ENCODE measurements at places on chromosomes 13 and 19.

DNA sequence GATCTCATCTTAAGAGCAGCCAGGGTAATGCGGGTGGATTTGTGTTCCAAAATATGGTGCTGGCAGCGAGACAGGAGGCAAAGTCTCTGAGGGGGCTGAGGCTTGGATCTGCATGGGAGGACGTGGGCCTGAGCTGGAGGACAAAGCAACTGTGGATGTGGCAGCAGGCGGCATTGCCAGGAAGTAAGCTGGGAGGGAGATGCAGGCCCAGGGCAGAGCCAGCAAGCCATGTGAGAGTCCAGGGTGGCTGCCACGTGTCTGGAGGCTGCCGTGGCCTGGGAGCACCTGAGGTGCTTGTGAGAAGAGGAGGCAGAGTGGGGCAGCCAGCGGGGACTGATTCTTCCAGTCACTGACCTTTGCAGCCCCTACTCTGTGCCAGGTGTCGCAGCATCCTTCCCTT is 52.0 kb downstream of the DPF1 start:
- ATAC-seq = no peak

GRCh38 chr19:4400135-4400936 is at the start of gene SH3GL1:
TSS of gene SH3GL1 (minus strand) at chr19:4400547. CDS start at chr19:4400368, 179 bp downstream.
- peak; percentile 86 for ATAC-seq

GRCh38 chr19:13023656-13024055 is 28.4 kb downstream of the NFIX start:
- ATAC-seq = no peak

- no peak for ATAC-seq
Measured at GRCh38 chr13:80164462-80164861, 176.5 kb downstream of the SPRY2 start.

- ATAC-seq = no peak
Measured at GRCh38 chr19:28466107-28467045, 746.6 kb downstream of the UQCRFS1 start.

DNA sequence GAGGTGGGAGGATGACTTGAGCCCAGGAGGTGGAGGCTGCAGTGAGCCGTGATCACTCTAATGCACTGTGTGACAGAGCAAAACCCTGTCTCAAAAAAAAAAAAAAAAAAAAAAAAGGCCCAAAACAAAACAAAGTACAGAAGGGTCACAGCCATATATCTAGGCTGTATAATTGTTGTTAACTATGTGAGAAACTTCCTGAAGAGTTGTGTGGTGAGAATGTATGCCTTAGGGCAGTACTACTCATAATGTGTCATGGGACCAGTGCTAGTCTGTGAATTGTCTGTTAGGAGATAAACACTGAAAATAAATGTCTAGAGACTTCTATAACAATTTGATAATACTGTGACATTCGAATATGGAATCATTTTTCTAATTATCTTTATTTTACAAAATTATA is 43.1 kb downstream of the PAN3 start:
- no peak for ATAC-seq

Data from stimulated activated memory B cell treated with anti-CD40 and anti-IgM and Interleukin-4, amounts not matched to agents 10 μg/mL and 1 μg/mL and 100 μg/mL, for 72 hours (primary cell).